ENCODE measurements at places on chromosomes 5 and 9. TPM values are rescaled to one million over a fixed set of nuclear protein-coding genes. Genes with fewer than 3 reads are reported as not detected.

Gene C1QTNF3
- total RNA-seq, result 0.28 TPM

Gene PCDH12
- 16.8 TPM for total RNA-seq

Gene AQP7
- 0.09 TPM for total RNA-seq

Gene PCDHGA1
- total RNA-seq, result 0.36 TPM

Gene TLX3
- total RNA-seq, result not detected
